EL (cell line): ENCODE measurements at places on chromosomes 6 and 20.

DNA sequence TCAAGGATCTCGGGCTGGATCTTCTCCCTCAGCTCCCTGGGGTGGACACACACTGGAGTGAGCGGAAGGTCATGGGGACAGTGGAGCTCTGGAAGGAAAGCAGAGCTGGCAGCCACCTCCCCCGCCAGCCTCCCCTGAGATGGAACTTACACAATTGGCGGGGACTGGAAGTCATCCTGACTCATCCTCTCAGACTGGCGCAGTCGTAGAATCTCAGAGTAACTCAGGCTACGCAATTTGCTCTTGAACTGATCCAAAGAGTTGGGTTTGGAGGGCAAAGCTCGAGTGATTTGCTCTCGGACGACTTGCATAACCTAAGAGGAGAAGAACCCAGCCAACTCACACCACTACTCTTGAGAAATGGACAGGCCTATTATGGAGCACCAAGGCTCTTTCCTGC is 34.8 kb downstream of the ELMO2 start:
- DNase-seq = no peak

DNA sequence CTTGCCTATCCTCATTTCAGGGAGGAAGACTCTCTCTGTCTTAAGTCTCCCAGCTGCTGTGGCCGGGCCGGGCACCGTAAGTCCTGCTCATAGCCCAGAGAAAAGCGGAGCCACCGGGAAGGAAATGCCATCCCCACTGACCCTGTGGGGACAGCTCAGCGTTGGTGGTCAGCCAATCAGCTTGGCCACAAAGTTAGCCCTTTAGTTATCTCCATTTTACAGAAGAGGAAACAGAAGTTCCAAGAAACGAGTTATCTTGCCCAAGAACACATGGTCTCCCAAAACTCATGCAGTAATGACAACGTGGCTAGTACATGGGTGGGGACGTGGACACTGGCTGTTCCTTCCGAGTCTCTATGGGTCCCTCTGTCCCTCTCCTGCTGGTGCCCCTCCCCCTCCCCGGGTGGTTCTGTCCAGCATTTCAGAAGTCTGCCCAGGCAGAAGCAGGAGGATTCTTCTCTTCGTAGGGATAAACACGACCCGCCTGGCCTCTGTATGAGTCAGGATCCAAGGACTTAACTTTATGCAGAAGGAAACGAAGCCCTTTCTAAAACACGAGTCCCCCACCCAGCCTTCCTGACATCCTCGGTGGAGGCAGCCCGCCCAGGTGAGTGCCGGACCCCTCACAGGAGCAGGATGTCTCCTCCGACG is 273.8 kb downstream of the CDH4 start:
- no peak for DNase-seq

DNA sequence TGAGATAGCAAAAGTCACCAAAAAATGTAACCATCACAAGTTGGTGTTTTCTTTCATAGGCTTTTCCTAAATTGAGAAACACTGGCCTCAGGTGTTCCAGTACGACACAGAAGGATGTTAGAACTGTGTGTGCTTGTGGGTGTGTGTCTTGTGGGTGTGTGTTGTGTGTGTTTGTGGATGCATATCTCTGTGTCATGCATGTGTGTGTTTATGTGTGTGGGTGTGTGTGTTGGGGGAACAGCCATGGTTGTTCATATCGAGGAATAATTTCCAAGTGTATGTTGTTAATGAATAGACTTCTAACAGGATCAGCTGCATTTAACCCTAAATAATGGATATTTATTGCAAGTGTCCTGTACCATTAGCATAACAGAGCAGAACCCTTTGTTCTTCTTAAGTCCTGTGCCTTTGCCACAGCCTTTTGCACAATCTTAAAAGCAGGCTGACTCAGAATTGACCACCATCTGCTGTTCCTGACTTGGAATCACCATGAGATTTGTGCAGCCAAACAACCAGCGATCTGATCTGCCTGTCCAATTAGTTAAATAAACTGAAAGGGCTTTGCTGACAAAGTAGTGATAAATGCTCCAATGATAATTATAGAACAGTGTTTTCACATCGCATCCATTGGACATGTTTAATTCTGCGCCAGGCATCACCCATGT is 7.6 kb downstream of the CD93 start:
- no peak for DNase-seq

DNA sequence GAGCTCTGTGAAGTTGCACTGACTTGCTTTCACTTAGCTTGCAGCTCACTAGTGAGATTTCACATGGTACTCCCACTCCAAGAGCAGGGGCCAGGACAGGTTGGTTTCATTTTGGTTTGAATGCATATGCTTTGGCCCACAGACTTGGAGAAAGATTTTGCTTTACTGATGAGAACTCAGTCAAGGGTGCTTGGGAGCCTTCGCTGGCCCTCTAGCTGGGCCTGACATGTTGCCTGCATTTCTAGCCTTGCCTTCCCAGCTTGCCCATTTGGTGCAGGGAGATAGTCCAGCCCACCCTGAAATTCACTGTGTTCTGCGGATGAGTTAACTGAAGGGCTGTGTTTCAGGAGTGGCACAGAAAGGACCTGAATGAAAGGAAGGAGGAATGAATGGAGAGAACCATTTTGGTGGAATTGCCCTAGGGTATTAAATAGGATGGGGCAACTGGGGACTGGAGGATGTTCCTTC is 1.9 kb downstream of the SGK1 start:
- DNase-seq = no peak
